ENCODE measurements at places on chromosomes 3 and 15.

GRCh38 chr15:50797926-50798325 lies 32.4 kb upstream of the SPPL2A start:
- DNase-seq = no peak

GRCh38 chr3:179021119-179021903 lies 50.3 kb downstream of the ZMAT3 start:
- no peak for DNase-seq

DNA sequence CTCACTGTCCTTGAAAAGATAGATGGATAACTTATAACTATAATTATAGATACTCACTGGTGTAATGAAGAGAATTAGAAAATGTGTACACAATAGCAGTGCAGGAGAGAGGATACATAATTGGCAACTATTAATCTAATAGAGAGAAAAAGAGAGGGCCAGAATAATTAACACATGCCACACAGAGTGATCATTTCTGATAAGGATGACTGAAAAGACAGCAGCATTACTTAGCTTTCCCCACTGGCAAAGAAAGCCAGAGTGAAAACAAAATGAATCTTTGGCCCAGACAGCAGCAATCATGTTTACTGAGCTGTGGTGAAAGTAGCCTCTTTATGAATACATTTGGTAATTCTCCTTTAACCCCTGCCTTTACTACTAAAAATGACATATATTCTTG lies 493.3 kb upstream of the ROBO1 start:
- no peak for DNase-seq

DNA sequence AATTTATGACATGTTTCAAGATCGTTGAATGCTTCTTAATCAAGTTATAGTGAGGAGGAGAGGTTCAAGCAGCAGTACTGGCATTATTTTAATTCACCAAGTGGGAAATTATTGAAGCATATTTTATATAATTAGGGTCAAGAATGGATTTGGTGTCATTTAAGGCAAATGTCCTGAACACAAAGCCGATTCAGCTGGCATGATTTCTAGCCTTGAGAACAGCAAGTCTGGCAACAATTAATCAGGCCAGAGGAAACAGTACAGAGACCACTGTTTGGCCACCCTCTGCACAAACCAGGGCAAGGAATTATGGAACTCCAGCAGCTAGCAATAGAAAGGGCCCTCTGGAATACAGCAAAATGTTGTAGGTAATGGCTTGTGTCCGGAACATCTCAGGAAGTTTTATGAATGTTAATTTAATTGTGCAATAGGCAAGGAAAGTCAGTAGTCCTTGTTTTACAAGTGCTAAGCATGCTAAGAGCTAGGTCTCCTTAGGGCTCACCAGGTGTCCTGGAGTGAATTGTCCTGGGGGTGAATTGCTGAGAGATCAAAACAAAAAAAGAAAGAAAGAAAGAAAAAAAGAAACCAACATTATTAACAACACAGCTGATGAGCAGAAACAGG lies 38.7 kb upstream of the SNRK start:
- no peak for DNase-seq

Data from CD4-positive, alpha-beta T cell treated with Interleukin-15 for 4 hours (primary cell).